NCI-H187 (cell line): ENCODE measurements at places on chromosomes 12 and 14.

GRCh38 chr12:43861015-43861839 is 25.3 kb downstream of the TMEM117 start:
- DNase-seq, result no peak

GRCh38 chr14:73467377-73467776 is 9.0 kb upstream of the NUMB start:
- DNase-seq, result no peak

- DNase-seq, result no peak
Observed at GRCh38 chr12:59027199-59027598, 106.9 kb upstream of the LRIG3 start.

DNA sequence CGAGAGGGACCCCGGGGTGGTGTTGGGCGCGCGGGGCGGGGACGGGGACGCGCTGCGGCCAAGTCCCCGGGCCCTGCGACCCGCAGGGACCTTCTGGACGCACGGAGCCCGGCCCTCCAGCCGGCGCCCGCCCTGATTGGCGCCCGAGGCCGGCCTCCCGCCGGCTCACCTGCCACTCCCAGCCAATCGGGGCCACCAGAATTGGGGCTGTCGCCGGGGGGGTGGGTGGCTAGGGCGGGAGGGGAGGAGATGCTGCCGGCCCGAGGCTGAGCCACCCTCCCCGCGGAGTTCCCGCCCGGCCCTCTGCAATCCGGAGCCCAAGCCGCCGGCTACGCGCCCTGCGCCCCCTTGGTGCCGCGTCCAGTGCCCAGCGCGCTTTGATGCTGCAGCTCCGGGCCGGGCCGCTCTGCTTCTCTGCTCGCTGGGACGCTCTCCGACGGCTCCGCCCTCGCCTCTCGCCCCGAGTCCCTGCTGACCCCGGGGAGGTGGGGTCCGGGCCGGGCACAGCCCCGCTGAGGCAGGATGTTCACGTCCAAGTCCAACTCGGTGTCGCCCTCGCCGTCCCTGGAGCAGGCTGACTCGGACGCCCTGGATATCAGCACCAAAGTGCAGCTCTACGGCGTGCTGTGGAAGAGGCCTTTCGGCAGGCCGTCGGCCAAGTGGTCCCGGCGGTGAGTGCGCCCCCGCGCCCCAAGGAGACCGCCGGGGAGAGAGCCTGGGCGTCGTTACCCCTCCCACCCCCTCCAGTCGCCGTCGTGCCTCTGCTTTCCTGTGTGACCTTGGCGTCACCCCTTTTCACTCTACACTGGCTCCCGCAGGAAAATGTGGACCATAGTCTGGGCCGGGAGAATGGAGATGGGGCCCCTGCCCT is at the start of gene PLEKHD1:
TSS of gene PLEKHD1 (plus strand) at position 285 of the 871 bp plus-strand sequence. CDS start at position 523, 238 bp downstream.
- peak; percentile 32 for DNase-seq

GRCh38 chr12:58919231-58920101 is 838 bp downstream of the LRIG3 start:
- DNase-seq, result no peak

DNA sequence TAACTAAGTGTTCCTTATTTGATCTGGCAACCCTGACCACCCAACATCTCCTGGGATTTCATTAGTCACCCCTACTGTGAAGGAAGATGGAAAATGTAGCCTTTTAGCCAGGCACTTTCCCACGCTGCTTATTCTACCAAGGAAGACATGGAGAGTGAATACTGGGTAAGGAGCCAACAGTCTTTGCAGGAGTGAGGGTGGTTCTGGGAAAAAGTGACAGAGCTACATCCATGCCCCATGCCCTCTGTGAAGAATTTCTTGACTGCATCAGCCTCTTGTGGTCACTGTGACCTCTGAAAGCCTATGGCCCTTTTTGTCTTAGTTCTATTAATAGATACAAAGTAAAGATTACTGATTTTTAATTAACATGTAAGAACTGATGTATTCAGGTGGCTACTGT is 196.0 kb upstream of the EEA1 start:
- DNase-seq, result no peak

- no peak for DNase-seq
Observed at GRCh38 chr14:36716614-36717184, 55.0 kb downstream of the PAX9 start.
